Substantia nigra (tissue), 51 donors: ENCODE measurements at places on chromosomes 16 and 17.
A peak's percentile ranks its signal among the peaks of the same experiment; 100 is the strongest.

- no peak for DNase-seq
Measured at GRCh38 chr16:83550183-83550569, 257.6 kb upstream of the HSBP1 start.

- DNase-seq, result no peak
Measured at GRCh38 chr16:27704252-27704651, 154.3 kb downstream of the KATNIP start.

- DNase-seq, result peak; percentile 56
Measured at GRCh38 chr16:85819245-85819644, 19.8 kb downstream of the COX4I1 start.

- DNase-seq, result no peak
Measured at GRCh38 chr16:49437344-49437743, 63.7 kb downstream of the C16orf78 start.

DNA sequence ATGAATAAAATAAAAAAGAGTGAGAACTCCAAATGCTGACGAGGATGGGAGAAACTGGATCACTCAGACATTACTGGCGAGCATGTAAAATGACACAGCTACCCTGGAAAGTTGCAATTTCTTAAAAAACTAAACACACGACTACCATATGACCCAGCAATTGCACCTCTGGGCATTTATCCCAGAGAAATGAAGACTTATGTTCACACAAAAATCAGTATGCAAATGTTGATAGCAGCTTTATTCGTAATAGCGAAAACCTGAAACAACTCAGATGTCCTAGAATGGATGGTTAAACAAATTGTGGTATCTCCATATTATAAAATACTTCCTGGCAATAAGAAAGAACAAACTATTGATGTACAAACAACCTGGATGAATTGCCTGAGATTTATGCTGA is 357.2 kb upstream of the ASIC2 start:
- no peak for DNase-seq

GRCh38 chr17:58276423-58276822 is 4.3 kb downstream of the MPO start:
- no peak for DNase-seq

GRCh38 chr16:27024010-27024409 is 42.7 kb upstream of the C16orf82 start:
- no peak for DNase-seq

DNA sequence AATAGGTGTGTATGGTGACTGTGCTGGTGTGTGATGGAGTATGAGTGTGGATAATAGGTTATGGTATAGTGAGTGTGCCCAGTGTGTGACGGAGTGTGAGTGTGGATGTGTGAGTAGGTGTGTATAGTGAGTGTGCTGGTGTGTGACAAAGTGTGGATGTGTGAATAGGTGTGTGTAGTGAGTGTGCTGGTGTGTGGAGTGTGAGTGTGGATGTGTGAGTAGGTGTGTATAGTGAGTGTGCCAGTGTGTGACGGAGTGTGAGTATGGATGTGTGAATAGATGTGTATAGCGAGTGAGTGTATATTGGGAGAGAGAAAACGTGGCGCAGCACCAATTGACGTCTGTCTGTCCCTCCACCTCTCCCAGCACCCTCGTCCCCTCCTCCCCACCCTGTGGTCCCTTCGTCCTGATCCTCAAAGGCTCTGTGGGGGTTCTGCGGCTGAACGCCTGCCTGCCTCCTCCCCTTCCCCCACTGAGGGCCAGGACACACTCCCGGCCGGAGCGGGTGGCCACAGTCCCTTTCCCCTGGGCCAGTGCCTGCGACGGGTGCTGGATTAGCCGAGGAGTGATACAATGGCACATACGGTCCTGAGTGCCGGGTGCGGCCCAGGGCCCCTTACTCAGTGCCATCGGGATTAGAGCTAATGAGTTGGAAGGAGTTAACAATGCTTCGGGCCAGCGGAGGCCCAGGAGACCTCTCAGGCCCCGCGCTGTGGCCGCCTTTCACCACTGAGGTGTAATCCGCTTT is 160.0 kb downstream of the MRM1 start:
- no peak for DNase-seq

GRCh38 chr17:951325-952132 is 28.0 kb downstream of the NXN start:
- DNase-seq, result no peak

GRCh38 chr16:660132-660458 is 7.8 kb upstream of the RHOT2 start:
- no peak for DNase-seq

DNA sequence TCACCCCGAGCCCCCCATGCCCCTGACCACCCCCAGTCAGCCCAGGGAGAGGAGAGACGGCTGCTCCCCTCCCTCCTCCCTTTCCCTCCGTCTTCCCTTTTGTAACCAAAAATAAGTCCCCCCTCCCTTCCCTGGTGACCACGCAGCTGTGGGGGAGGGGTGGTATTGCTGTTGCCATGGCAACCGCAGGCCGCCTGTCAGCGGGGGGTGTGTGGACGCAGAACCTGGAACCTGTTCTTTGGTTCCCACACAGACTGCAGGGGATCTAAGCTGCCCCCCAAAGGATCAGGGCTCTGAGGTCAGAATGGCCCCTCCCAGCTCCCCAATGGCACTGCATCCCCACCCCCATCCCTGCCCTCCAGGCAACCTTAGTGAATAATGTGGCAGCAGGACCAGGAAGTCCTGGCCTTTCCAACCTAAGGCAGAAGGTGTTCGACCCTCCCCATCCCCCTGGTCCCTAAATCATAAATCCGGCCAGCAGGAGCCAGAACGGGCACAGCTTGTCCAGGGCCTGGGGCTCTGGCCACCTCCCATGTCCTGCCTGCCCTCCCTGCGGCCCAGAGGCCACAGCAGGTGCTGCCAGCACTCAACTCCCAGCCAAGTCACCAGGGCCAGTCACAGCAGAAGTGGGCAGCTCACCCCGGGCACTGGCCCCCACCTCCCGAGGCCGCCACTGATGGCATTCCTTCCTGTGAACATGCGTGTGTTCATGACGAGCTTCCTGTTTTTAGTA is 12.0 kb downstream of the CA4 start:
- DNase-seq, result no peak

DNA sequence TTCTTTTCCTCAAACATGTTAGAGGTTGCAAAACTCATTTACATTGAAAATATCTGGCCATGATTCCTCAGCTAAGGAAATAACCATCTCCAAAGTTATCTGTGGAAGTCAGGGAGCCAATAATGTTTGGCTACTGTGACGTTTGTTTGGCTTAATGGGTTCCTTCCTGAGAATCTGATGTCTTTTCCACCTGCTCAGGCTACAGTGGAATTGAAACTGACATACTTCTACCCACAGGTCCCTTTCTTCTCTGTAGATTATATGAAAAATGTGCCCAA is 221.1 kb upstream of the XYLT1 start:
- no peak for DNase-seq

GRCh38 chr16:15985144-15985543 is 35.7 kb downstream of the ABCC1 start:
- no peak for DNase-seq

GRCh38 chr17:50169881-50170459 is 4.2 kb downstream of the SGCA start:
- no peak for DNase-seq

GRCh38 chr16:85475233-85475632 is 137.9 kb upstream of the GSE1 start:
- DNase-seq, result no peak

- DNase-seq, result no peak
Measured at GRCh38 chr16:2954656-2955381, 9.3 kb upstream of the KREMEN2 start.

GRCh38 chr17:45413498-45413923 is 19.2 kb downstream of the ARHGAP27 start:
- DNase-seq, result peak; percentile 45

DNA sequence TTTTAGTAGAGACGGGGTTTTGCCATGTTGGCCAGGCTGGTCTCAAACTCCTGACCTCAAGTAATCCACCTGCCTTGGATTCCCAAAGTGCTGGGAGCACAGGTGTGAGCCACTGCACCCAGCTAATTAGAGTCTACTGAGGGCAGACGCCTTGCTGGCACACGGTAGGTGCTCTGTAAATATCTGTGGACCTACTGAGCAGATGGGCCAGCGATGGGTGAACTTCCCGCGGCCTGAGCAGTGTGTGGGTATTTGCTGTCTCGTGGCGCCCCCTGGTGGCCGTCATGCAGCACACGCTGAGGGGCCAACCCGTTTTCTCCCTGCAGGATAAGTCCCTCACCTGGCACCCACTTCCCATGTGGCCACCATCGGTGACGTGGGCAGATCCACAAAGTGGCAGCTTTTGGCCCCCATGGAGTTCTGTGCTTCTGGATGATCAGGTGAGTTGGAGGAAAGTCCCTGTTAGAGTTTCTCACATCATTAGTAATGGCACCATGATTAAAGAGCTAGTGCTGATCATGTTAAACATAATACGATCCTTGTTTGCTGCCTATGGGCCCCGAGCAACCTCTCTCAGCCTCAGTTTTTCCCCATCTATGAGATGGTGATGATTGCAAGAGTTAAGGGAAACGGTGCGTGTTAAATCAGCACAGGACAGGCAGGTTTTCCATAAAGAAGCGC is 40.7 kb downstream of the ZDHHC7 start:
- DNase-seq, result no peak

DNA sequence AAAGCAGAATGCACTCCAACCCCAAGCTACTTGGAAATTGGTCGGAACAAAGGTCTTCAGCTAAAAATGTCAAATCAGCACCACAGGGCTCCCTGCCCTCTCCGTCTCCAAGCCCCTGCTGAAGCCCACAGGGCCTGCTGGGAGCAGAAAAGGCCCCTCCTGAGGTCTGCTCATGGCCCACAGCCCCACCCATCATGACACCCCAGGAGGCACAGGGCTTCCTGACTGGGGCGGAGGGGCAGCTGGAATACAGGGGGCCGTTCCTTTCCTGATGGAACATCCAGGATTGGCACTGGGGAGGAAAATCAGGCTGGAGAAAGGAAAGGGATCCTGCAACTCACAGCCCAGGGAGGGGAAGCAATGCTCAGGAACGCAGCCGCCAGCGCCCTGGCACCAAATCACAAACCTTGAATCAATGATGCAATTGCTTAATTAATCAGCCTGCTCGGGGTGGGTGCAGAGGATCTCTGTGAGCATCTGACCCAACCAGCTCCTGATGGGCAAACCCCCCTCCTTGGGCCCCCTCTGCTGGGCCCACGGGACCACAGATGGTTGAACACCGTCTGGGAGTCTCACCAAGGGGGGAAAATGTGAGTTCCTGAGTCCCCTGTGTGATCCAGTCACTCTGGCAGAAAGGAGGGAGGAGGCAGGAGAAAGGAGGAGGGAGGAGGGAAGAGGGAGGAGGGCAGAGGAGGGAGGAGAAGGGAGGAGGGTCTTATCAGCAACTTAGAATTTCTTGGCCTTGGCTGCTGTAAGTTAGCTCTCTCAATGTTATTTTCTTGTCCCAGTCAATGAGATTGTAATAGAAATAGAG is 155.5 kb downstream of the ZNF423 start:
- no peak for DNase-seq

DNA sequence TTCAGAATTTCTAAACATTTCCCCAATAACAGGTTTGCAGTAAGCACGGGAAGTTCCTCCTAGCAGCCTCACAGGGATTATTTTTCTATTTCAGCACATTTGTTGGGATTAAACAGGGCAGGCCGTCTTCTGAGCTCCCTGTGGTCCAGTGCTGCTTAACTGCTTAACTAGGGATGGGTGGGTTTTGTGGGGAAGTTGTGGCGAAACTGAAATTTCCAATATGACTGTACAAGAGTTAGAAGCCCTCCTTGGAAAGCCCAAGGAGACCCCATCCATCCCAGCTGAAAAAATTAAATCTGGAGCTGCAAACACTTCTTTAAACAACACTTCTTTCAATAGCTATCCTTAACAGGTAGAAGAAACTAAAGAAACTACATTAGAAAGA is 22.2 kb downstream of the FAM117A start:
- no peak for DNase-seq

DNA sequence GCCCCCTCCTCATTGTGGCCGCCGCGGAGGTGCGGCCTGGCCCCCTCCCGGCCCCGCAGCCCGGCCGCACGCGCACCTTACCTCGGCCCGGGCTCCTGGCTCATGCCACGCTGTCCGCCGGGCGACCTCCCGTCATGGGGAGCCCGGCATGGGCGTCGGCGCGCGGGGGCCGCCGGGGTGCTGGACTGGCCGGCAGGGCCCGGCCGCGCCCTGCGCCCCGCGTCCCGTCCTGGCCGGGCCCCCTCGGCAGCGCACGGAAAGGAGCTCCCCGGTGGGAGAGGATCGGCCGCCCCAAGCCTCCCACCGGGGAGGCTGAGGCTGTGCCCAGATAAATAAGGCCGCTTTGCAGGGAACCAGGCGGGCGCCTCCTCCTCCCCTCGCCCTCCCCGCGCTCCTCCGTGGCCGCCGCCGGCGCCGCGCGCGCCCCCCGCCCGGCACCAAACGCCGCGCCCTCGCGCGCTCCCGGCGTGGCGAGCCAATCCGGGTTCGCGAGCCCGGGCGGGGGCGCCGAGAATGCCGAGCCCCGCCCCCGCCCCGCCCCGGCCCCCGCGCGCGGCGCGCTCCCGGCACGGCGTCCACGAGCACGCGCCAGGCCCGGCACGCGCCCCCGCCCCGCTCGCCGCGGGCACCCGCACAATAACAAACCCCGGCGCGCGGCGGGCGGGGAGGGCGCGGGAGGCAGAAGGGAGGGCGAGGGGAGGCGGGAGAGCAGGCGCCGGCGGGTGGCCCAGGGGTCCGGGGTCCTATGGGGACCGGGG is at the start of gene FBXL16:
Gene FBXL16 (minus strand): TSS at position 371 of the 758 bp plus-strand sequence. CDS start 8,396 bp downstream, outside the sequence.
- DNase-seq, result peak; percentile 30

- DNase-seq, result no peak
Measured at GRCh38 chr16:84905965-84906460, 86.2 kb downstream of the CRISPLD2 start.

DNA sequence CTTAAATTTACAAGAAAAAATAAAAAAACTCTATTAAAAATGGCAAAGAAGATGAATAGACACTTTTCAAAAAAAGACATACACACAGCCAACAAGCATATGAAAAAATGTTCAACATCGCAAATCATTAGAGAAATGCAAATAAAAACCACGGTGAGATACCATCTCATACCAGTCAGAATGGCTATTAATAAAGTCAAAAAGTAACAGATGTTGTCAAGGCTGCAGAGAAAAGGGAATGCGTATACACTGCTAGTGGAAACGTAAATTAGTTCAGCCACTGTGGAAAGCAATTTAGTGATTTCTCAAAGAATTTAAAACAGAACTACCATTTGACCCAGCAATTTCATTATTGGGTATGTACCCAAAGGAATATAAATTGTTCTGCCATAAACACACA is 31.4 kb downstream of the CAPNS2 start:
- no peak for DNase-seq

- DNase-seq, result no peak
Measured at GRCh38 chr17:60188759-60189158, 39.0 kb downstream of the CA4 start.

DNA sequence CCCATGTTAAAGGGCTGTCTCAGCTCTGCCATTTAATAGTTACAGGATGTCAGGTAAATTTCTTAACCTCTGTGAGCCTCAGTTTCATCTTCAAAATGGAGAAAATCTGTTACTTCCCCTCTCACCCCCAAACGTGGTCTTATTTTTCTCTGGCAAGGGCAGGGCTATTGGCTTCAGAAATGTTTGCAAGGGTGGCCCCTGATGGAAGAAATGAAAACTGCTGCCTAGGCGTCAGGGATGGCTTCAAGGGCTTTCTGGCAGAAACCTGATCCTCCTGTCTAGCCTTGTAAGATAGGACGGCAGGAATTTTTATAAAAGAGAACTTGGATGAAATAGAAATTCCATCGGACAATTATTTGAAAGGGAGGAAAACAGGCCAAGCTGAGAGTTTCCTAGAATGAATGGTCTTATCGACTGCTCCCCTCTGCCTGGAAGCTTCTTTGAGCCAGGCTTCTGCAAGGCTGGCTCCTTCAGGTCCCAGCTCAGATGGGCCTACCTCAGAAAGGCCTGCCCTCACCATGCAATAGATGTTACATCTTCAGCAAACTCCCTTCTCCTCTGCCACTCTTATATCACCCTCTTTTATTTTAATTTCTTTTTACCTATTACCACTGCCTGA is 43.0 kb upstream of the TANGO6 start:
- peak; percentile 10 for DNase-seq
